ENCODE measurements at places on chromosomes 1 and 21.
A peak's percentile ranks its signal among the peaks of the same experiment; 100 is the strongest.

- H3K27ac ChIP-seq, result no peak overlapping the region
- H3K27me3 ChIP-seq, result peaks cover 69% of the 10 kb centered on the region
- peaks cover 4% of the 10 kb centered on the region for H3K4me1 ChIP-seq
- peak; percentile 60 for DNase-seq
- no peaks in the 10 kb centered on the region for H3K36me3 ChIP-seq
Measured at GRCh38 chr1:206658264-206658980, 23.1 kb downstream of the DYRK3 start.

DNA sequence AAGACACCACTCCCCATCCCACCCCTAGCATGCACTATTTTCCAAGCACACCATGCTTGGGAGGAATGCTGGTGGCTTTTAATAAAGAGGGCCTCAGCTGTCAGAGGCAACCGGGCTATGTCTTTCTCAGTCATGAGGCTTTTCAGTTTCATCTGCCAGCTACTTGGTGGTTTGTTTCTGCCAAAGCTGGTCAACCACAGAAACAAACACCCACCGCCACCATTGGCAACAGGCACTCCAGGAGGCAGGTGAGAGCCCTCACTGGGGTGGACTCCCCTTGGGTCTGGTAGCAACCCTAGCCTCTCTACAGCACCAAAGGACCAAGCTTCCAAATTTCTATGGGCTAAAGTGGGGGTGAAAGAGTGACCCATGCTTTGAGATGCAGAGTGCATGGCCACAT lies 54.3 kb upstream of the CD1D start:
- H3K27ac ChIP-seq, result no peak overlapping the region
- H3K36me3 ChIP-seq, result no peaks in the 10 kb centered on the region
- no peak overlapping the region for H3K4me3 ChIP-seq
- H3K27me3 ChIP-seq, result peaks cover 32% of the 10 kb centered on the region
- no peaks in the 10 kb centered on the region for H3K4me1 ChIP-seq

DNA sequence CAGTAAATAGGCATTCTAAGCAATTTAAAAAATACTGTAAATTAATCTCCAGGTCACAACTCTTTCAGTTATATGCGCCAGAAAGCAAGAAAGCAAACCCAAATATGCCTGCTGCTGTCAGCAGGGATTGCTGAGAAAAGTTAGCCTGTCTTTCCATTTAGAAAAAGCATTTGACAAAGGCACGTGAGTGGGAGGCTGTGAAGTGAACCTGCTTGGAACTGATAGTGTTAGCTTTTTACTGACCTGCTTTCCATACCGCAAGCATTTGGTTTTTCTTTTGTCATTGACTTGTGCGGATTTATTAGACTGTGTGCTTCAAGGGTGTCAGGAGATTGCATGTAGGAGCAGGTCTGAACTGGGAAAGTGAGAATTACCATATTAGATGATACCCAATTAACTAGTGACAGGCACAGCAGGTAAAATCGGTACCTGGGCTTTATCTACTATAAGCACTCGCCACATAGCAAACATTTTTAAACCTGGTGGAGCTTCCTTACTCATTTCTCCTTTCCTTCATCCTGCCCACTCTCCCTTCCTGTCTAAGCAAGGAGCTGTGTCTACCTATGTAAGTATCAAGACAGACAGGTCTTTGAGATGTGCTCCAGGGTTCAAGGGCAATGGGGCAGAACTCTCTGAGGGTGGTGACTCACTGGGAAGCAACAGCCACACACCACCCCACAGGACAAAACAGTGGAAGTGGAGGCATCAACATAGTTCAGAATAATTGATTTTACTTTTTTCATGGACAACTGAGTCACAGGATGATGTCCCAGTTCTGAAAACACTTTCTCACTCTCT lies 323.9 kb downstream of the DISC1 start:
- H3K27me3 ChIP-seq, result no peaks in the 10 kb centered on the region
- H3K27ac ChIP-seq, result no peak overlapping the region
- H3K36me3 ChIP-seq, result no peaks in the 10 kb centered on the region
- no peak for DNase-seq
- H3K4me3 ChIP-seq, result no peak overlapping the region
- no peaks in the 10 kb centered on the region for H3K4me1 ChIP-seq

GRCh38 chr1:205199090-205199930 lies 12.2 kb downstream of the DSTYK start:
- DNase-seq, result no peak
- peaks cover 29% of the 10 kb centered on the region for H3K4me1 ChIP-seq

GRCh38 chr1:31439276-31439675 lies 26.3 kb downstream of the SERINC2 start:
- no peak overlapping the region for H3K4me3 ChIP-seq
- no peak for DNase-seq
- H3K36me3 ChIP-seq, result no peaks in the 10 kb centered on the region
- H3K27ac ChIP-seq, result no peak overlapping the region

- H3K4me1 ChIP-seq, result no peaks in the 10 kb centered on the region
- DNase-seq, result no peak
- no peak overlapping the region for H3K27ac ChIP-seq
- H3K4me3 ChIP-seq, result no peak overlapping the region
Measured at GRCh38 chr1:211632808-211633523, 42.5 kb downstream of the NEK2 start.

GRCh38 chr1:240714568-240715292 lies 102.8 kb upstream of the GREM2 start:
- H3K36me3 ChIP-seq, result no peaks in the 10 kb centered on the region
- H3K4me1 ChIP-seq, result no peaks in the 10 kb centered on the region
- no peak overlapping the region for H3K27ac ChIP-seq
- H3K4me3 ChIP-seq, result no peak overlapping the region

- H3K27ac ChIP-seq, result no peak overlapping the region
- peaks cover 28% of the 10 kb centered on the region for H3K27me3 ChIP-seq
- no peak overlapping the region for H3K4me3 ChIP-seq
- DNase-seq, result no peak
- no peaks in the 10 kb centered on the region for H3K4me1 ChIP-seq
Measured at GRCh38 chr1:58592522-58593134, 15.6 kb upstream of the TACSTD2 start.

DNA sequence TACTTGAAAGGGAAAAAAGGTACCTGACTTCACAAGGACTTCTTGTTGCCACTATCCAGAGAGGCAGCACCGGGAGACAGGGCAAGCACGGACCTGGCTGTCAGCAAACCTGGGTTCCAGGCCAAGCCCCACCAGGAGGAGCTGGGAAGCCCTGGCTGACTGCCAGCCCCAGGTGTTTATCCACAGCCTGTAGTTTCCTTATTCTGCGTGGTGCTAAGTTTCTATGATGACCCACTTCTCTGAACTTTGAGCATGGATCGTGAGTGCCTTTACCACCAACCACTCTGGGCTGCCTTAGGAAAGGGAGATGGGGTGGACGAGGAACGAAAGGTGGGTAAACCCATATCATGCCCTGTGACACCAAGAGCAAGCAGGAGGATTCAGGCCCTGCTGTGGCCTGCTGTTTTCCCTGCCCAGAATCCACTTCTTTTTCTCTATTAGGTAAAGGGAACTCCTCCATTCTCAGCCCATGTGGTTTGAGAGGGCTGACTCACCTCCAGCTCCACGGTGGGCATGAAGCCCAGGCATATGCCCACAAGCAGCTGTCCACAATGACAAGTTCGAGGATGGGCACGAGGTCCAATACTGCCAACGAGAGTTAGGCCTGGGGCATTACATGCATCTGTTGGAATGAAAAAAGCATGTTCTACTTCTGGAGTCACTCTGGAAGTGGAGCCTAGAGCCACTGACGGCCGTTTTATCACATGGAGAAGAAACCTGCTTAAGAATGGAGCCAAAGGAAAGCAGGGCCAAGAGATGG lies 20.3 kb downstream of the TSPAN2 start:
- DNase-seq, result no peak
- no peak overlapping the region for H3K4me3 ChIP-seq
- H3K36me3 ChIP-seq, result no peaks in the 10 kb centered on the region
- H3K27ac ChIP-seq, result peak overlapping the region; percentile 5
- peaks cover 14% of the 10 kb centered on the region for H3K4me1 ChIP-seq
- H3K27me3 ChIP-seq, result no peaks in the 10 kb centered on the region

- no peak for DNase-seq
- peaks cover 33% of the 10 kb centered on the region for H3K27me3 ChIP-seq
- H3K27ac ChIP-seq, result no peak overlapping the region
- no peaks in the 10 kb centered on the region for H3K36me3 ChIP-seq
- H3K4me3 ChIP-seq, result no peak overlapping the region
Measured at GRCh38 chr1:94553323-94553730, 11.8 kb upstream of the F3 start.

- no peak for DNase-seq
- no peak overlapping the region for H3K4me3 ChIP-seq
- no peaks in the 10 kb centered on the region for H3K36me3 ChIP-seq
- H3K27ac ChIP-seq, result no peak overlapping the region
- no peaks in the 10 kb centered on the region for H3K4me1 ChIP-seq
Measured at GRCh38 chr1:118931876-118932275, 56.3 kb downstream of the TBX15 start.

All from effector memory CD8-positive, alpha-beta T cell (primary cell).